ENCODE measurements at places on chromosomes 4 and X. TPM values are rescaled to one million over a fixed set of nuclear protein-coding genes. Genes with fewer than 3 reads are reported as not detected.

- no peaks in the 10 kb centered on the region for H3K27me3 ChIP-seq
- no peak for DNase-seq
- H3K27ac ChIP-seq = no peak overlapping the region
Measured at GRCh38 chr4:42308247-42308646, 89.0 kb upstream of the SHISA3 start.

- no peaks in the 10 kb centered on the region for H3K36me3 ChIP-seq
- DNase-seq = no peak
- H3K27me3 ChIP-seq = no peaks in the 10 kb centered on the region
- no peaks in the 10 kb centered on the region for H3K4me1 ChIP-seq
- H3K27ac ChIP-seq = no peak overlapping the region
Measured at GRCh38 chrX:148417934-148418333, 82.5 kb upstream of the AFF2 start.

DNA sequence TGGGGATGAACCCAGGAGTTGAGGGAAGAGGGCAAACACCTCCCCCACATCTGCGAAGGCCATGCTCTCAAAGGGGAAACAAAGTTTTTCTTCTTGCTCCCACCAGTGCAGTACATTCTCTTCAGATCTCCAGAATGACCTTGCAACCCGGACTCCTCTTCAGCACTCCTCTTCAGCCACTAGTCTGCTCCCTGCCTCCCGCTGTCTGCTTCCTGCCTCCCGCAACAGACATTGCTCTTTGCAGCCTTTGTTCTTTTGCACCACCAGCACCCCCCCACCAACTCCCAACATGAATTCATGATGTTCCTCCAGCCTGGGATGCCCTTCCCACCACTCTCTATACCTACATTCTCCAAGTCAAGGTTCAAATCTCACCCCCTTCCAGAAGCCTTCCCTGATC lies 32.1 kb downstream of the UTP14A start:
- H3K27me3 ChIP-seq = peaks cover 8% of the 10 kb centered on the region
- H3K27ac ChIP-seq = no peak overlapping the region
- no peak overlapping the region for H3K4me3 ChIP-seq
- no peak for DNase-seq
- no peaks in the 10 kb centered on the region for H3K36me3 ChIP-seq
- no peaks in the 10 kb centered on the region for H3K4me1 ChIP-seq

DNA sequence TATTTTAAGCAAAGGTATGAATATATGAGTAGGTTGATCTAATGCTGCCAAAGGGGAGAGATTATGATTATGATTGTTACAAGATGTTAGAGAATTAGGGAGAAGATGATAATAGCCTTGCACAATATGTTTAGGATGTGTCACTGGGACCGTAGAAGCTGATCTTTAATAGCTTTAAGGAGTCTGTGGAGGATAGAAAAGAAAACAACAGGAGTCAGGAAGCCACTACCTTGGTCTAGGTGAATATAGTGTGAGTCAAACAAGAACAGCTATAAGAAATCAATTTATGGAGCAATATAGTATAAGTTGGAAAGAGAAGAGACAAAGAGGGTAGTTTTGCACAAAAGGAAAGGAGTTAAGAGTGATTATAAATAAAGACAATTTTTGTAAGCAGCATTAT lies 232.7 kb downstream of the FSTL5 start:
- H3K27ac ChIP-seq = no peak overlapping the region
- H3K4me3 ChIP-seq = no peak overlapping the region
- H3K4me1 ChIP-seq = no peaks in the 10 kb centered on the region
- no peak for DNase-seq
- no peaks in the 10 kb centered on the region for H3K27me3 ChIP-seq

- H3K4me1 ChIP-seq = no peaks in the 10 kb centered on the region
- H3K27ac ChIP-seq = no peak overlapping the region
- DNase-seq = no peak
- H3K27me3 ChIP-seq = no peaks in the 10 kb centered on the region
Measured at GRCh38 chr4:161206528-161207080, 957.2 kb downstream of the FSTL5 start.

- no peaks in the 10 kb centered on the region for H3K27me3 ChIP-seq
- no peaks in the 10 kb centered on the region for H3K36me3 ChIP-seq
- H3K27ac ChIP-seq = no peak overlapping the region
- DNase-seq = no peak
- no peaks in the 10 kb centered on the region for H3K4me1 ChIP-seq
Measured at GRCh38 chr4:186622788-186623464, 67.6 kb upstream of the MTNR1A start.

DNA sequence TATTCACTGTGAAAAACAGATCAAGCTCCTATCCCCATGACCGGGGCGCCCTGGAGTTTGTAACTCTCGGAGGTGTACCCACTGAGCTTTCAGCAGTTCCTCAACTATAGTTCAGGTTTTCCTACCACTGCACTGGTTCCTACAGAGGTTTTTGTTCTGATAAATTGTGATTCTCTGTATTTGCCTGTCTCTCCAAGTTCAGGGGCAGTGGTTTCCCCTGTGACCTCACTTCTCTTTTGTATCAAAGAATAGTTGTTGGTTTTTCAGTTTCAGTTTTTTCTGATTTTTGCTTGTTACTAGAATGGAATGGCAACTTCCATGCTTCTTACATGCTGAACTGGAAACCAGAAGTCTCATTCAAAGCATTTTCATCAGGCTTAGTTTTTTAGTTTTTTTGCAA lies 56.8 kb upstream of the PLS3 start:
- H3K27ac ChIP-seq = no peak overlapping the region
- H3K4me1 ChIP-seq = no peaks in the 10 kb centered on the region
- DNase-seq = no peak
- no peak overlapping the region for H3K4me3 ChIP-seq

DNA sequence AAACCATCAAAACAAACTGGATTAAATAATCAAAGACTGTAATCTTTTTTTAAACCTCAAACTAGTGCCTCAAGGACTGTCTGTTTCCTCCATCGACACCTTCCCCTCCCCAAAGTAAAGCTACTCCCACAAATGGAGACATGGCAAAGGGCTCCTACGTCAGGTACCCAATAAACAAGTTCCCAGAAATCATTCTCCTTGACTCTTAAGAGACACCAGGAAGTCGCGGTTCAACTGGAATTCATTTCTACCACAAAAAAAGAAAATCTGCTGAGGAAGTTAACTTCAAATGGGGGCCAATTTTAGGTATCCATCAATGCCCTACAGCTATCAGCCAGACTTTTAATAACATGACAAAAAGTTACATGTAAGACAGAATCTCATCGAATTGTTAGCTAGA lies 2.5 kb downstream of the RPS4X start:
- H3K36me3 ChIP-seq = no peaks in the 10 kb centered on the region
- no peaks in the 10 kb centered on the region for H3K27me3 ChIP-seq
- no peak overlapping the region for H3K27ac ChIP-seq
- no peak overlapping the region for H3K4me3 ChIP-seq
- peaks cover 31% of the 10 kb centered on the region for H3K4me1 ChIP-seq

- no peak for DNase-seq
- H3K36me3 ChIP-seq = no peaks in the 10 kb centered on the region
- H3K4me3 ChIP-seq = no peak overlapping the region
Measured at GRCh38 chr4:158652920-158653319, 18.8 kb downstream of the C4orf46 start.

GRCh38 chrX:79400623-79401022 lies 33.5 kb upstream of the ITM2A start:
- DNase-seq = no peak
- H3K4me3 ChIP-seq = no peak overlapping the region
- no peaks in the 10 kb centered on the region for H3K36me3 ChIP-seq
- H3K27ac ChIP-seq = no peak overlapping the region
- H3K27me3 ChIP-seq = peaks cover 2% of the 10 kb centered on the region
- no peaks in the 10 kb centered on the region for H3K4me1 ChIP-seq

DNA sequence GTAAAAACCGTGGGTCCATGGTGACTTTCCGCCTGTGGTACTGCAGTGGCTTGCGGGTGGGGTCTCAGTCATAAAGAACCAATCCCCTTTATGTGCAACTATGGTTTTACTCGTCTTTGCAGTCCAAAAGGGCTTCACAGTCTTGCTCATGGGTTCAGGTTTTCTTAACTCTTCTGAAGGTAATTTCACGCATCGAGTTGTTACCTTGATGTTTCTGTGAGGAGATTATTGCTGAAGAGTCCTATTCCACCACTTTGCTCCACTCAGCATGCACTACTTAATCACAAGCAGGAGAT lies 41.5 kb downstream of the F8 start:
- H3K27me3 ChIP-seq = no peaks in the 10 kb centered on the region
- no peaks in the 10 kb centered on the region for H3K36me3 ChIP-seq
- H3K4me3 ChIP-seq = no peak overlapping the region

DNA sequence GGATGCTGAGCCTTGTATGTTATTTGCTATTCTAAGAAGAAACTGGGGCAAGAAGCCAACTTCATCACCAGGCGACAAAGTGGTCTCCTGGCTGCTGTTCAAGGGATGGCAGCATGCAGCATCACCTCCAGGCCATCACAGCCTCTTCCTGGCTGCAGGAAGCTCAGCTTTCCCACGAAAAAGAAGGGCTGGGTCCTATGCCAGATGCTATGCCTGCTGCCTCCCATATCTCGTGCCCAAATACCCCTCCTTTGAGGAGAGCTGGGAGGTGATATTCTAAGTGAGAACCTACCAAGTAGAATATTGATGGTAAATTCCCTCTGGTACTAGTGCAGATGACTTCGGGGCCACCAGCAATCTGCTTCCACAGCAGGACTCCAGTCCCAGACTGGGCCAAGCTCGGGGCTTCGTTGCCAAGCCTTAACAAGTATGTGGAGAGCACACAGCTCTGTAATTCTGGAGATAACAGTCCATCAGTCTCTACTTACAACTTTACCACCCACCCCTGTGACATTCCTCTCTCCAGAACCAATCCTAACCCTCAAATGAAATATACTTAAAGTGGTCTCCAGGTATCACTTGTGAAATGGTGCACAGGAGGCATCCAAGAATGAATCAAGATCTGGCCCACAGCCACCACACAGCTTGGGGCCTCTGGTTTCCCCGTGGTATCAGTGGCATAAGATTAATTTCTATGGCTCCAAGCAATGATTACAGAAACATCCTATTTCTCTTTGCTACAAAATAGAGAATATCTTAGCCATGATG lies 149.3 kb downstream of the PALLD start:
- H3K4me3 ChIP-seq = no peak overlapping the region
- no peaks in the 10 kb centered on the region for H3K4me1 ChIP-seq
- H3K27ac ChIP-seq = no peak overlapping the region
- no peak for DNase-seq
- H3K27me3 ChIP-seq = no peaks in the 10 kb centered on the region
- no peaks in the 10 kb centered on the region for H3K36me3 ChIP-seq

- no peaks in the 10 kb centered on the region for H3K36me3 ChIP-seq
- peak; percentile 84 for DNase-seq
- H3K27me3 ChIP-seq = no peaks in the 10 kb centered on the region
Measured at GRCh38 chr4:19776021-19776459, 475.7 kb upstream of the SLIT2 start.

DNA sequence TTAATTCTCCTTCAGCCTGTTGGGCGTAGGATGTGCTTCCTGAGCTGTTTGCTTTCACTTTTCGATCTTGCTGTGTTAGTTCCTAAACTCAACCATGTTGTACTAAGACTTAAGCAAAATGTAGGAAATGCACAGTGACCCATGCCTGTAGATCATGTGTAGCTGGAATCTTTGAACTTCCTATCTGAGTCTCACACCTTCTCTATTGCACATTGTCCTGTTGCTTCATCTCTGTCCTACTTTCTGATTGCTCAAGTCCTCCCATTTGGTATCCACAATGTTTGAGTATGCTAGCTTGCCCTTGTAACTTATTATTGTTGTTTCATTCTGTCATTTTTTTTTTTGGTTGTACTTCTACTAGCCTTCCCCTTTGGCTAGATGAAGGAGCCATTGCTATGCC lies 239.6 kb downstream of the PPP1R2C start:
- H3K36me3 ChIP-seq = no peaks in the 10 kb centered on the region
- DNase-seq = no peak
- H3K27me3 ChIP-seq = peaks cover 6% of the 10 kb centered on the region
- H3K4me1 ChIP-seq = no peaks in the 10 kb centered on the region
- H3K4me3 ChIP-seq = no peak overlapping the region

DNA sequence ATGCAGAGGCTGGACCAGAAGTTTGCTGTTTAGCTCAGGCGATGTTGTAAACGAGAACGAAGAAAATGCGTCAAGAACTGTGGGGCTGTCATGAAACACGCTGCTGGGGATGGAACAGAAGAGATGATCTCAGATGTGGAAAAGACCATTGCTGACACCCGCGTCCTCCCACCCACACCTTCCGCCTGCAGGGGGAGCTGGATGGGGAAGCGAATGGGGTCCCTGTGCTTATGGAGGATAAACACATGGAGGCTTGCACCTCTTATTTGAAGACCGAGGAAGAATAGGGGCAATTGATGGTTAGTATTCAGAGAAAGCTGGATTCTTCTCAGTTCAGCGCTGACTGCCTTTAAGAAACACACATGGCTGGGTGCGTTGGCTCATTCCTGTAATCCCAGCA lies 63.9 kb downstream of the GPR143 start:
- no peaks in the 10 kb centered on the region for H3K36me3 ChIP-seq
- no peaks in the 10 kb centered on the region for H3K27me3 ChIP-seq
- DNase-seq = no peak
- H3K4me1 ChIP-seq = no peaks in the 10 kb centered on the region
- H3K27ac ChIP-seq = no peak overlapping the region
- no peak overlapping the region for H3K4me3 ChIP-seq

- H3K4me3 ChIP-seq = no peak overlapping the region
- H3K27ac ChIP-seq = no peak overlapping the region
- H3K4me1 ChIP-seq = peaks cover 7% of the 10 kb centered on the region
Measured at GRCh38 chr4:158667651-158668198, 4.0 kb downstream of the C4orf46 start.

- H3K4me3 ChIP-seq = no peak overlapping the region
- H3K27ac ChIP-seq = no peak overlapping the region
- peaks cover 11% of the 10 kb centered on the region for H3K27me3 ChIP-seq
- no peak for DNase-seq
- H3K36me3 ChIP-seq = no peaks in the 10 kb centered on the region
Measured at GRCh38 chr4:7365462-7366179, 69.1 kb downstream of the PSAPL1 start.

DNA sequence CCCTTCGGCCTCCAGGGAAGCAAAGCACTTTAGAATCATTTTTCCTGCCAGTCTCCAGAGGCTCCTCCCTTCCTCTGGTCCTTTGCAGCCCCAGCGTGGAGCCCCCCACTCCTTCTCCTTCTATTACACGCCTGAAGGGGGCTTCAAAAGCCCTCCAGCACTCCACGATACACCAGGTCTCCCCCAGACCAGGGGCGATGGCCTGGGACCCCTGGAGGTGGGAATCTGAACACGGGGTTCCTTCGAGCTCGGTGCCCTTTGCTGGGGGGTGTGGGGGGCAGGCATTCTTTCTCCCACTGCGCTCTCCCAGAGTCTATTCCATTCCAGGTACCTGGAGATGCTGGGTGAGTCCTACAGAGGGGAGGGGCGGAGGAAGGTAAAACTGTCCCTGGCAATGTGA lies 97.6 kb downstream of the HMX1 start:
- no peak overlapping the region for H3K4me3 ChIP-seq
- no peaks in the 10 kb centered on the region for H3K27me3 ChIP-seq
- no peaks in the 10 kb centered on the region for H3K4me1 ChIP-seq

The ASMT gene
- not detected for total RNA-seq

The FGB gene
- total RNA-seq = not detected

The SORBS2 gene
- 747 TPM for total RNA-seq

The CXorf65 gene
- total RNA-seq = not detected

The CYTL1 gene
- 1.2 TPM for total RNA-seq
